Activated T-cell treated with anti-CD3 and anti-CD28 coated beads, Interleukin-2, amount 50 U/mL, for 4 hours (primary cell): ENCODE measurements at places on chromosomes 3 and 15.

GRCh38 chr3:142940472-142940871, 23.0 kb downstream of the PAQR9 start:
- DNase-seq: no peak

GRCh38 chr3:155026999-155027591, 53.0 kb upstream of the MME start:
- no peak for DNase-seq

- no peak for DNase-seq
Observed at GRCh38 chr3:7371693-7372572, 511.0 kb downstream of the GRM7 start.

DNA sequence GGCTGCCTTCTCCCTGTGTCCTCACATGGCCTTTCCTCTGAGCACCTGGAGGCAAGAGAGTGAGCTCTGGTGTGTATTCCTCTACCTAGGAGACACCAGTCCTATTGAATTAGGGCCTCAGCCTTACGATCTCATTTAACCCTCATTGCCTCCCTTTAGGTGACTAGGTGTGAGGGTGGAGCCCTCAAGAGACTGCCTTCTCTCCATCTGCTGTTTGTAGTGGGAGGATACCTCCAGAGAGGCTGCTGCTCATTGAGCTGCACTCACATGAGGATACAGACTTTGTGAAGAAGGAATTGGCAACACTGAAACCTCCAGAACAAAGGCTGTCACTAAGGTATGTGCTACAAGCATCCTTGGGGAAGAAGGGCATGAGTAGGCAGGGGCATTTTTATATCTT, at the start of gene CCR8:
TSS of gene CCR8 (plus strand) at position 217 of the 400 bp plus-strand sequence. CDS start 2,623 bp downstream, outside the sequence.
- DNase-seq: no peak
